ENCODE measurements at places on chromosomes 16 and 17. TPM values are rescaled to one million over a fixed set of nuclear protein-coding genes. Genes with fewer than 3 reads are reported as not detected.

CNTD1 gene
- 0.10 TPM for total RNA-seq

NOTUM gene
- 1.8 TPM for total RNA-seq

KIAA0513 gene
- 1.3 TPM for total RNA-seq

KRTAP9-2 gene
- total RNA-seq = not detected

TBC1D26 gene
- 0.12 TPM for total RNA-seq

ZP2 gene
- total RNA-seq = not detected

- DNase-seq = no peak
- no peak overlapping the region for H3K27ac ChIP-seq
- H3K36me3 ChIP-seq = no peaks in the 10 kb centered on the region
- H3K4me3 ChIP-seq = no peak overlapping the region
- H3K4me1 ChIP-seq = no peaks in the 10 kb centered on the region
Measured at GRCh38 chr16:81552743-81553079, 108.1 kb downstream of the CMIP start.

DNA sequence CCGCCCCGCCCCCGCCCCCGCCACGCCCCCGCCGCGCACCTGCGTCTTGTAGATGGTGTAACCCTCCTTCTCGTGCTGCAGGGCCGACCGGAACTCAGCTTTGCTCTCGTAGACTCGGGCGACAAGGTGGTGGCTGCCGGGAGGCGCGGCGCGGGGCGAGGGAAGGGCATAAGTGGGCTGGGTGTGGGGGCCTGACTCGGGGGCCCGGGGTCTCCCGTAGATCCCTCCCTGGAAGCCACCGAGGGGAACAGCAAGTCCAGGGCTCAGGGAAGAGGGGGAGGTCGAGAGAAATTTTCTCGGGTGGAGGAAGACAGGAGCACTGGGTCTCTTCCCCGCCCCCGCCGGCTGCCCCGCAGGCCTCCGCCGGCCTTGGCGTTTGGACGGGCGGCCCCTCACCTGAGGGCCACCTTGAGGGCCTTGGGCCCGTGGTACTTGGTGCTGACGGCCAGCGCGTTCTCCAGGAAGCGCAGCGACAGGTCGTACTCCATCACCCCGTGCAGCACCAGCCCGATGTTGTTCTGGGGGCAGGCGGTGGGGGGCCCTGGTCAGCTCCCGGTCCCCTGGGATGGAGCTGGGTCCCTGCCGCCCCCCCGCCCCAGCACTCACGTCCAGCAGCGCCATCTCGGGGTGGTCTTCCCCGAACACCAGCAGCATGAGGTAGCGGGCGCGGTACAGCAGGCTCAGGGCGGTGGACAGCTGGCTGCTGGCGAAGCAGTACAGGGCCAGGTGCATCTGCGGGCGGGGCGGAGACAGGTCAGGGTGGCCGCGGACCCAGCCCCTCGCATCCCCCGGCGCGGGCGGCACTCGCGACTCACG is 19.4 kb downstream of the CLUH start:
- no peaks in the 10 kb centered on the region for H3K27me3 ChIP-seq
- DNase-seq = no peak
- H3K36me3 ChIP-seq = no peaks in the 10 kb centered on the region
- no peak overlapping the region for H3K27ac ChIP-seq
- H3K4me1 ChIP-seq = no peaks in the 10 kb centered on the region
- H3K4me3 ChIP-seq = no peak overlapping the region

- peaks cover 28% of the 10 kb centered on the region for H3K27me3 ChIP-seq
- H3K4me3 ChIP-seq = no peak overlapping the region
- no peaks in the 10 kb centered on the region for H3K4me1 ChIP-seq
Measured at GRCh38 chr17:21362331-21362931, 13.7 kb upstream of the KCNJ12 start.

DNA sequence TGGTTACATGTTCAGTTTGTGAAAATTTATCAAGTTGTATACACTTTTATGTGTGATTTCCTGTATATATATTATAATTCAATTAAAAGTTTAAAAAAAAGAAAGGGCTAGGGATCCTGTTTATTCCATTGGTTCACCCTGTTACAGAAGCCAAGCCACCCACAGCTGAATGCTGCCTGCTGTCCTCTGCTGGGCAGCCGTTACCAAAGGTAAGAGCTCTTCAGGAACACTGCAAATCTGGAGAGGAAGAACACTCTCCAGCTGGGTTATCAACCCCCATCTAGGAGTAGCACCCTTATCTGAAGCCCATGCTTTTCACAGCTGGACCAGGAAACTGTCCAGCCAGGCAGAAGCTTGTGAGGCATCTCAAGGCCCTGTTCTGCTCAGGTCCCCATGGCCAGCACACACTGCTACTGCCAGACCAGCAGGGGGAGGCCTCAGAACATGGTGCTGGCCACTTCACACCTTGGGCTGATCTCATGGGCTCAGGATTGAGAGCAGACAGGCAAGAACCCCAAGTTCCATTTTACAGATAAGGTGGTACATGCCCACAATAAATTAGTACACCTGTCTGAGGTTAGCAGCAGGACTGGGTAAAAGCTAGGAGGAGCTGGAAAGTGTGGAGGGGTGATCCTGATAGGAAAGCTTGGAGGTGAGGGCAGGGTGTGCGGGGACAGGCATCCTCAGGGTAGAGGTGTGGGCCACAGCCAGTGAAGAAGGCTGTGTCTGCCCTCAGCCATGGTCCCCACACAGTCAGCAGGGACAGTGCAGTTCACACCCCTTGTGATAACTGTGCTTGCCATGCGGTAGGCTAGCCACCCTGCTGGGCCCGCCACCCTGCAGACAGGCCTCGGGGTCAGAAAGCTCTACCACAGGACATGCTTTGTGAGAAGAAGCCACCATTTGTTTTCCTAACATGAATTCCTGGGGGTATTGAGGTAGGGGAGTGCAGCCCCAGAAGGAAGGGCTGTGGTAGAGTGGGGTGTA is 54.3 kb upstream of the SREBF1 start:
- peaks cover 10% of the 10 kb centered on the region for H3K4me1 ChIP-seq
- no peaks in the 10 kb centered on the region for H3K36me3 ChIP-seq
- no peak overlapping the region for H3K27ac ChIP-seq
- no peaks in the 10 kb centered on the region for H3K27me3 ChIP-seq
- H3K4me3 ChIP-seq = no peak overlapping the region

- H3K4me3 ChIP-seq = no peak overlapping the region
- no peaks in the 10 kb centered on the region for H3K27me3 ChIP-seq
- no peak for DNase-seq
Measured at GRCh38 chr16:66058832-66059231, 307.7 kb upstream of the CDH5 start.

GRCh38 chr16:12319428-12320035 is 343.0 kb downstream of the SNX29 start:
- DNase-seq = no peak
- no peak overlapping the region for H3K27ac ChIP-seq
- H3K27me3 ChIP-seq = no peaks in the 10 kb centered on the region
- H3K36me3 ChIP-seq = no peaks in the 10 kb centered on the region

DNA sequence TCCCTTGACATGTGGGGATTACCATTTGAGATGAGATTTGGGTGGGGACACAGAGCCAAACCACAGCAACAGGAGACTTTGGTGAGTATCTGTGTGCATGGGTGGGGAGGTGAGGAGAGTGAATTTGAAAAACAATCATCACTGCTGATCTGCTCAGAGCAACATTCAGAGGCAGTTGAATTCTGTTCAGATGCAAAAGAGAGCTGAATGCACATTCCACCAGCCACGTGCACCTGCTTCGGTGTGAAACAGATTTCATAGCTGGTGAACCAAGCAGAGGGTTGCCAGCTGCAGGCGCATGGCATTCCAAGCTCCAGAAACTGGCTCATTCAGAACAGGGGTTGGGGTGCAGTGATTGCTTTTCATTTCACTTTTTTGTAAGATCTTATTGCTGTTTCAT is 233.1 kb upstream of the FOXF1 start:
- H3K27me3 ChIP-seq = no peaks in the 10 kb centered on the region
- no peak overlapping the region for H3K4me3 ChIP-seq
- DNase-seq = no peak
- no peaks in the 10 kb centered on the region for H3K4me1 ChIP-seq
- H3K27ac ChIP-seq = no peak overlapping the region

DNA sequence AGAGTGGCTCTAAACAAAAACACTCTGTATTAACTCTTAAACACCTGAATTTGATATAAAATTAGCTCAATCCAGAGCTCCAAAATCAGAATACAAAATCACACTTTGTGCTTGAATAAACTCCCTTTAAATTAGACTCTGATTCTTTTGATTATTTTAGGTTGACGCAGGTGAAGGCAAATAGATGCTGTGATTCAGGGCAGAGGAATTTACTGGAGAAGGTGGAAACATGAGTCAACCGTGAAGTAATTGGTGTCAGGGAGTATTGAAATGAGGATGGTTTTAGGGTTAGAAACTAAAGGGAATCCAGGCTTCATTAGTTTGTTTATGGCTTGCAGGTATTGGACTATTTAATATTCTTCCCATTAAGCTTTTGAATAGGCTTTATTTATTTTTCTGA is 37.1 kb upstream of the TEKT1 start:
- no peaks in the 10 kb centered on the region for H3K4me1 ChIP-seq
- H3K27me3 ChIP-seq = no peaks in the 10 kb centered on the region
- no peaks in the 10 kb centered on the region for H3K36me3 ChIP-seq
- no peak for DNase-seq
- H3K4me3 ChIP-seq = no peak overlapping the region

DNA sequence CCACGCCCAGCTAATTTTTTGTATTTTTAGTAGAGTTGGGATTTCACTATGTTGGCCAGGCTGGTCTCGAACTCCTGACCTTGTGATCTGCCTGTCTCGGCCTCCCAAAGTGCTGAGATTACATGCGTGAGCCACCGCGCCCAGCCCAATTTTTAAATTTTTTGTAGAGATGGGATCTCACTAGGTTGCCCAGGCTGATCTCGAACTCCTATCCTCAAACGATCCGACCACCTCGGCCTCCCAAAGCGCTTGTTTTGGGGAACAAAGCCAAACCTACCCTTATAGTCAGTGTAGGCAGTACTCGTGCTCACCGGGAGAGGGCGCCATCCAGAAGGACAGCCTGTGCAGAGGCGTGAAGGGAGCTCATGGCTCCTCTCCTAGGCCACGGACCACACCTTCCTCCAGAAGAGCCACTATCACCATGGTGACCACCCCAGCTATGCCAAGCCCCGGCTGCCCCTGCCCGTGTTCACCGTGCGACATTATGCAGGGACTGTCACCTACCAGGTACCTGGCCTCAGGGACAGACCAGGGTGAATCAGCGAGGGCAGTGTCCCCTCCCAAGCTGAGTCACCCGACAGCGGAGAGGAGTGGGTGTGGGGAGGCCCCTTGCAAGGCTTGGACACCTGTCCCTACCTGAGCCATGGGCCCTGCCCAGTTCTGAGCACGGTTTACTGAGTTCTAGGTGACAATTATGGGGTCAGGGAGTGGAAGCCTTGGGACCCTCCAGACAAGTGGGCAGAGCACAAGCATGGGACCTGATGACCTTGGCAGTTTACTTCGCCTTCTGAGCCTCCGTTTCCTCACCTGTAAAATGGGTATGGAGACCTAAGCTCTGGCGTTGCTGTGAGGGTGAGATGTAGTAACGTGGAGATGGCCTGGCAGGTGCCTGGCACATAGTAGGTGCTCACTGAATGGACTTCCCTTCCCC is 13.7 kb downstream of the MYO15B start:
- peaks cover 7% of the 10 kb centered on the region for H3K27me3 ChIP-seq
- DNase-seq = peak; percentile 71
- H3K4me1 ChIP-seq = no peaks in the 10 kb centered on the region

- peaks cover 14% of the 10 kb centered on the region for H3K27me3 ChIP-seq
- peaks cover 26% of the 10 kb centered on the region for H3K4me1 ChIP-seq
- H3K27ac ChIP-seq = no peak within 1 kb of the TSS
- no peak within 1 kb of the TSS for H3K4me3 ChIP-seq
- DNase-seq = no peak
Measured at GRCh38 chr17:76868176-76868668, at the start of gene MGAT5B. Gene MGAT5B (plus strand): TSS chr17:76868404. CDS start chr17:76869030, 626 bp downstream.

GRCh38 chr16:51286272-51286671 is 135.2 kb upstream of the SALL1 start:
- no peak overlapping the region for H3K4me3 ChIP-seq
- DNase-seq = no peak
- no peak overlapping the region for H3K27ac ChIP-seq
- H3K4me1 ChIP-seq = no peaks in the 10 kb centered on the region
- H3K27me3 ChIP-seq = no peaks in the 10 kb centered on the region

DNA sequence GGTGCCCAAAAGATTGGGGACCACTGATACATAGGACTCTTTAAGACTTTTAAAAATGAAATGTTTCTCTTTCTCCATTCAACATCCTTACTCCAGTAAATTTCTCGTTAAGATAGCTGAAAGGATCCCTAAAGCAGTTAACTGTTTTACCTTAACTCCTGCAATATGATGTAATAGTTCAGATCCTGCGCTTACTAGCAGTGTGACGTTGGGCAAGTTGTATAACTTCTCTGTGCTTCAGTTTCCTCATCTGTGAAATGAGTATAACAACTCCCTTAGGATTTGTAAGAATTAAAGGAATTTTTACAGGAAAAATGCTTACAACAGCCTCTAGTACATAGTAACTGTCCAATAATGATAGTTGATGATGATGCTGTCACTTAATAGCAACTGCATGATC is 158.9 kb downstream of the TANC2 start:
- H3K36me3 ChIP-seq = no peaks in the 10 kb centered on the region
- no peaks in the 10 kb centered on the region for H3K27me3 ChIP-seq
- H3K4me1 ChIP-seq = peaks cover 4% of the 10 kb centered on the region
- no peak overlapping the region for H3K27ac ChIP-seq

- H3K27ac ChIP-seq = no peak overlapping the region
- no peaks in the 10 kb centered on the region for H3K27me3 ChIP-seq
- no peak for DNase-seq
- H3K36me3 ChIP-seq = no peaks in the 10 kb centered on the region
- H3K4me1 ChIP-seq = no peaks in the 10 kb centered on the region
- no peak overlapping the region for H3K4me3 ChIP-seq
Measured at GRCh38 chr17:49247944-49248343, 17.4 kb upstream of the PHOSPHO1 start.

DNA sequence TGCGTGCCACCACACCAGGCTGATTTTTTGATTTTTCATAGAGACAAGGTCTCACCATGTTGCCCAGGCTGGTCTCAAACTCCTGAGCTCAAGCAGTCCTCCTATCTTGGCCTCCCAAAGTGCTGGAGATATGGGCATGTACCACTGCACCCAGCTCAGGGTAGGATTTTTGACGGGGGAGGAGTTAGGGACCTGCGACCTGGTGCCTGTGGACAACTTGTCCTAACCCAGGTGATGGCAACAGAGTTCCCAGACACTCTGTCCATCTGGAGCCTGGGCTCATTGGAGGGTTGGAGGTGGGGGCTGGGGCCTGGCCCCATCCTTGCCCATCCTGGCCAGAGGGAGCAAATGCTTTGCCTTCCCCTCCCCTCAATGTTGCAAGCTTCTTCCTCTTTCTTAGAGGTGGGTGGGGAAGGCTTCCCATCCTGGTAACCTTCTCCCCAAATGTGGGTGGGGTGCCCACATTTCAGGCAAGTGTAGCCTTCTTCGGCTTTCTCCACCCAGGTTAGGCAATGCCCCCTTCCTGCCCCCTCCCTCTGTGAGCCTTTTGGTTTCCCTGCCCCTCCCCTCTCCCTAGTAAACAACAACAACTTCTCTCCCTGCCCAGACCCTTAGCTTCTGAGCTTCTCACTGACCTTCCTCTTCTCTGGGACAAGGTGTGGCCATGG is 24.9 kb downstream of the RARA start:
- H3K36me3 ChIP-seq = peaks cover 12% of the 10 kb centered on the region
- no peak overlapping the region for H3K4me3 ChIP-seq
- no peaks in the 10 kb centered on the region for H3K27me3 ChIP-seq
- peaks cover 23% of the 10 kb centered on the region for H3K4me1 ChIP-seq
- no peak overlapping the region for H3K27ac ChIP-seq
- no peak for DNase-seq
